ENCODE measurements at places on chromosomes 2 and 18.

DNA sequence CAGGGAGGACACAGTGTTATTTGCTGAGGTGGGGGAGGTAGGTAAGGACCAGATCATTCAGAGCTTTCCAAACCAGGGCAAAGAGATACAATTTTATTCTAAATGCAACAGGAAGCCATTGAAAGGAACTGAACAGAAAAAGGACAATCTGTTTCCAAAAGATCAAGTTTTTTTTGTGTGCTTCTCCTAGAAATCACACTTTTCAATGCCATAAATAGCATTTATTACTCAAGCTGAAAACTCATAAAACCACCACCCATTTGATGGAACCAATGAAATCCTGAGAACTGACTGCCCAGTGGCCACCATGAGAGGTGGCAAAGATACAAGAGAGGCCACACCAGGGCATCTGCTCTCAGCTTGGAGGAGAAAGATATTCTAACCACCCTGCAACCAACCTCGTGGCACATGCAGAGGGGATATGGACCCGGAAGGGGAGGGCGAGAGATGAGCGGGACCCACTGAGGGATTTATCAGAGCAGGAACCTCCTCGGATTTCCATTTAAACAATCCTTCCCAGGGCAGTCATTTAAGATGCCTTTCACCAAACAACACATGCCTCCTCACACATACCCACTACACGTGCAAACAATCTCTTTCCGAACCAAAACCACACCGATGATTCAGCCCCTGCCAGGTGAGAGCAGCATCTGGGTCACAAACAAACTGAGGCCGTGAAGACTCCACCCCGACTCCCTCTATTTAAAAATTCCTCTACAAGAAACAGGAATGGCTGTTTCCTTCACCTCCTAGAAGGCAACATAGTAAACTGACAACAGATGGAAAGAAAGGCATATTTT lies 8.8 kb downstream of the CYB5A start:
- no peak for DNase-seq

DNA sequence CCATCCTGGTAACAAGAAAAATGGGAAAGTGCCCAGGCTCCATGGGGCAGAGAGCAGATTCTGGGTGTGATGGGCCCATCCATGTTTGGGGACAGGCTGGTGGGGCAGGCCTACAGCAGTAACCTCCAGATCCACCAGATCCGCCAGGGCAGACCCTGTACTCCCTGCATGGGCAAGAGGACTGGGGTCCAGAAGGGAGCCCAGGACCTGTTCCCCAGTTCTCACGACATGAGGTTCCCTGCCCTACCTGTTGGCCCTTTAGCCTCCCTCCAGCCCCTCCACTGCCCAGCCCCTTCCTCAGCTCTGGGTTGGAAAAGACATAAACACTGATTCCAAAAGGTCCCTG lies 38.7 kb downstream of the EMX1 start:
- no peak for DNase-seq

GRCh38 chr2:62768615-62769014 lies 63.1 kb downstream of the EHBP1 start:
- no peak for DNase-seq

DNA sequence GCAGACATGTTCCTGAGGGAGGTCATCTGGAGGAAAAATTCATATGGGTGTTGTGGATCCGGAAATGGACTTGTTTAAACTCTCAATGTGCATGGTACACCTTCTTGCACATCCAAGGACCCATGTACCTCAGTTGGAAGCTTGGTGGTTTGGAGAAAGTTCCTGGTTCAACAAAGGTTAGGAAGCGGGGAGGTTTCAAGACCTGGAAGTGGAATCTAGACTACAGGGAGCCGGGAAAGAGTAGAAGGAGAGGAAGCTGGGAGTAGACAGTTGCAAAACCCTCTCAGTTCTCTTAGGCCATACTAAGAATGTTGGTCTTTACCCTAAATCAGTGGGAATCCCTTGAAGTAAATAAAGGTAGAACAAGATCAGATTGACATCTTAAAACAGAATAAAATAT lies 209.8 kb upstream of the SPOPL start:
- no peak for DNase-seq

DNA sequence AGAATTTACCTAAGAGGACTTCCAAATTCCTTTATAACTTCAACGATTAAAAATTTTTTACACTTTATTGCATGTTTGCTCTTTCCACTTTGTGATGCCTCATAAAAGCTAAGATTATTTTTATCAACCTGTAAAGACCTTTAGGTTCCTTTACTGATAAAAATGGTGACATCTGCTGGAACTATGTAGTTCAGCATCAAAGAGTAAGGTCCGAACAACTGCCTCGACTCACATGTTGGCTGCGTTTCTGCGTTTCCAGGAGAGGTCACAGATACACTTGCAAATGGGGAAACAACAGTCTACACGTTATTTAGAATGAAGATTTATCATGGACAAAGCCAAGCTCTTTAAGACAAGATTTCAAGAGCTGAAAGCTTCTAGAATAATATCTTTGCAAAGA lies 18.8 kb upstream of the TMX3 start:
- no peak for DNase-seq

GRCh38 chr2:45028276-45028675 lies 19.0 kb upstream of the SIX2 start:
- DNase-seq, result no peak

DNA sequence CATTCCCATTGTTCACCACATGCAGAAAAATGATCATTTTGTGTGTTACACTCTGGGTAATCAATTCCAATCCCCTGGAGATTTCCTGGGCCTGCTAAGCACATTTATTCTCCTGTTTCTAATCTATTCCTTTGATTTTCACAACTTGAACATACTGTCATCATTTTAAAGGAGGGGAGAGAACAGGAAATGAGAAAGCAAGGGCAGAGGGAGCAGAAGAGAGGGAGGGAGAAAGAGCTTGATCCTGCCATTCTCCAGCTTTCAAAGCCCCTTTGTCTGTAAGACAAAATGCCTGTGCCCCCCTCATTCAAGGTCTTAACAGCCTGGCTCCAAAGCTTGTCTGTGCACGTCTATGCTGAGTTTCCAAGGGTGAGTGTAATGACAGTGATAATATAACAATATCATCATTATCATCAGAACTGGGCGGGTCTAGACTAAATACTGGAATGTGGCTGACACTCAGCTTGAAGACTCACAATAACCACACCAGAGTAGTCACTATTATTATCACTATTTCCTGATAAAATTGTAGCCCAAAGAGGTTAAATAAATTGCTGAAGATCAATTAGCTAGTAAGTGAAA lies 164.4 kb upstream of the KLHL29 start:
- no peak for DNase-seq

GRCh38 chr2:126898636-126899035 lies at the start of gene TEX51:
Gene TEX51, plus strand, starts transcription at chr2:126898890. Its CDS starts 29 bp downstream, at chr2:126898919.
- no peak for DNase-seq

GRCh38 chr18:28113271-28114029 lies 63.5 kb downstream of the CDH2 start:
- DNase-seq, result no peak

- DNase-seq, result no peak
Observed at GRCh38 chr18:69755041-69755440, 192.6 kb downstream of the CD226 start.

GRCh38 chr2:162888652-162889051 lies 50.1 kb upstream of the KCNH7 start:
- no peak for DNase-seq

DNA sequence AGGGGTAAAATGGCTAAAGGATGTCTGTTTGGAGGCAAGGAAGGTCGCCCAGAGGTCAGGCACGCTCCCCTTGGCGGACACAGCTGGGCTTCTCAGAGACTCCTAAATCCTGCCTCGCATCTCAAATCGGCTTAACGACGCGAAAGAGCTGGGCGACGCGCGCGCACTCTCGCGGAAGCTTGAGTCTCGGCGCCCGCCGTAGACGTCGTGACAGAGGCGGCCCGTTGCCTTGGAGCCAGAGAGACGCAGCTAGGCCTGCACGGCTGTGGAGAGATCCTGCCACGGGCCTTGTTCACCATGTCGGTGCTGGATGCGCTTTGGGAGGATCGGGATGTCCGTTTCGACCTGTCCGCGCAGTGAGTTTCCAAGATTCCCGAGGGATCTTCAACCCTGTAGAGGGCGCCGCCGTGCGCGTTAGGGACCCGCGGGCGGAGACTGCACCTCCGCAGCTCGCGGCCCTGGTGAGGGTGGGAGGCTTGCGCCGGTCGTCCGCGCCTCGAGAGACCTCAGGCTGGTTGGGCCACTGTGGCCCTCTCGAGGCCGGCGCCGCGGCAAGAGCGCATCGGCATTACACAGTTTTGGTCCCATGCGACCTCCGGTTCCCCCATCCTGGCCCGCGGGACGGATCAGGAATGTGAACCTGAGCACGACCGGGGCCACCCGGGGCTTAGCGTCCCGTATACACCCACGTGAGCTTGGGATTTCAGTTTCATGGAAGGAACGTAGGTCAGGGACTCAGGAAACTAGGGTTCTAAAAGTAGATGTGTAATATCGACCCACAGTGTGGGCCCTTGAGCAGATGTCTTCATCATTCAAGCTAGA lies at the start of gene BBS5:
BBS5 (plus strand) TSS at position 238 of the 822 bp plus-strand sequence; CDS start at position 298, 60 bp downstream.
- peak; percentile 72 for DNase-seq

GRCh38 chr2:185316383-185316782 lies 422.2 kb upstream of the FSIP2 start:
- DNase-seq, result no peak

Measured in CD4-positive, alpha-beta memory T cell (primary cell).